Stomach (tissue), 19 donors: ENCODE measurements at places on chromosomes 13 and 19. TPM values are rescaled to one million over a fixed set of nuclear protein-coding genes. Genes with fewer than 3 reads are reported as not detected.

CEACAM6 gene
- total RNA-seq: 16.2 TPM

ARHGAP33 gene
- 16.3 TPM for total RNA-seq

MAMSTR gene
- total RNA-seq: not detected

PVR gene
- total RNA-seq: 33.2 TPM

CYP4F8 gene
- total RNA-seq: not detected

LIM2 gene
- not detected for total RNA-seq

PRDX2 gene
- total RNA-seq: 266 TPM

KCNRG gene
- 5.0 TPM for total RNA-seq

KLK3 gene
- not detected for total RNA-seq

NEK5 gene
- 4.0 TPM for total RNA-seq

SLC25A41 gene
- total RNA-seq: 4.9 TPM

FGF22 gene
- total RNA-seq: not detected

MAU2 gene
- 27.2 TPM for total RNA-seq
